ENCODE measurements at places on chromosomes 12 and 14.

DNA sequence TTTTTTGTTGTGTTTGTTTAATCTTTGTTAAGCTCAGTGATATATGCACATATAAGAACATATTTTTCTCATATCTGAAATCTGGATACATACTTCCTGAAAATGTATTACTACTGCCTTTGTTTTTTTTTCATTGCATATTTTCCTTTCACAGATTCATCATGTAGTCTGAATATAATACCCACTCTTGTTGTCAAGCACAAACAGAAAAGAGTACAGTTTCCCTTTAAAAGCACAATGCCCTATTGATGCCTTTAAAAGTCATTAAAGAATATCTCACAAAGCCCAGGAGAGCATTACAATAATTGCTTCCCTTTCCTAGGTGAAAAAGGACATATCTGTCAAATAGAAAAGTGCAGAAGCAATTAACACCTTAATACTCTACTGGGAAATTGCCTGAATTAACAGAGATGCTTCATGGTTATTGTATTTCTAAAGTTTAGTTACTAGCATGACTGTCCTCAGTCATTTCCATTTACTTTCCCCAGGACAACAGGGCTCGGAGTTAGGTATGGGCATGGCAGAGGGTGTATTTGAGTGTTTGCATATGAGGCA lies 107.4 kb downstream of the GRIP1 start:
- DNase-seq = no peak

DNA sequence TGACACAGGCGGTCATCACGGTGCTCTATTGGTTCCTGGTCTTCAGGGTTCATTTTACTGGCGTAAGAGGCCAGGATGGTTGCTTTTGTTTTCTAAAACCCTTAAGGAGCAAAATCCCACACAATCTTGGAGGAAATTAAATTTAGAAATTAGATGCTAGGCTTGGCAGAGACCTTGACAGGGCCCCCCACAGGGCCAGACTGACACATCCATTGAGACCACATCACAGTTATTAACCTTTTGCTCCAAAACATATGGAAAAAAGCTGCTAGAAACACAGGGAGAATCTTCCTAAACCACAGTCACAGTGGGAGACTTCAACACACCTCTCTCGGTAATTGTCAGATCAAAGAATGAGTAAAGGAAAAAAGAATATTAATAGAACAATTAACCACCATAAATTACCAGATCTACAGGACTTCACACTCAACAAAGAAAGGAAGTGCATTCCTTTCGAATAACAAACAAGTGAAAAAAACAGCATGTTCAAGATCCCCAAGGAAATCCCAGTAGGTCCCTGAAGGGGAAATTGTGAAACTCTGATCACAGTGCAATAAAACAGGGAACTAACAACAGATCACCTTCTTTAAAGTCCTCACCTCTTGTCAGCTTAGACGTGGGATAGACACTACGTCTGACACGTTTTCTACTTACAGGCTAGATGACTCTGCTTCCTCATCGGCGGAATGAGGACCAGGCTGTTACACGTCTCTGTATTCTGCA lies 40.2 kb upstream of the TMEM179 start:
- peak; percentile 29 for DNase-seq

GRCh38 chr12:18658829-18659228 lies 79.0 kb downstream of the PLCZ1 start:
- no peak for DNase-seq

- no peak for DNase-seq
Observed at GRCh38 chr14:56805201-56805991, 4.9 kb downstream of the OTX2 start.

DNA sequence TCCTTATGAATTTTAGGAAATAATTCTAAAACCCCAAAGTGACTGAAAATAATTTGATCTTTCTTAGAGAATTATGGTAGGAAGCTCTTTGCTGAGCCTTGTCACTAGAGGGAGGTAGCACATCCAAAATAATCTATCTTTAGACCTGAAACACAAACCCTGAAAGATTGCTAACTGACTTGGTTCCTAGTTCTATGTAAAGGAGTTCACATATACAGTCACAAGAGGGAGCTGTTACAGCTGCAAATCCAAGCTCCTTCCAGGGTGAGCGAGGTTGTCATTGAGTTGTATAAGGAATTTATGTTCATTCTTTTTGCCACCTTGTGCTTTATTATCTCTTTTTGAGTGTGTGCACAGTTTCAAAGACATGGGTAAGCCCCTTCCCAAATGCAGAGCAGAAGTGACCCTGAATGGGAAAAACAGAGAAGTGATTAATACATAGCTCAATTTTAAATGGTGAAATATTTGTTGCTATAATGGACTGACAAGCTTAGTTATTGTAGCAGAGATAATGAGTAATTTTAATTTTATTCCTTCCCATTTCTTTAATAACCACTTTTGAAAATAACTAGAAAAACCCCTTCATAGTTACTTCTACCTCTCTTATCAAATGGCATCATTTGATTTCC lies 387.9 kb downstream of the DAD1 start:
- DNase-seq = peak; percentile 85

DNA sequence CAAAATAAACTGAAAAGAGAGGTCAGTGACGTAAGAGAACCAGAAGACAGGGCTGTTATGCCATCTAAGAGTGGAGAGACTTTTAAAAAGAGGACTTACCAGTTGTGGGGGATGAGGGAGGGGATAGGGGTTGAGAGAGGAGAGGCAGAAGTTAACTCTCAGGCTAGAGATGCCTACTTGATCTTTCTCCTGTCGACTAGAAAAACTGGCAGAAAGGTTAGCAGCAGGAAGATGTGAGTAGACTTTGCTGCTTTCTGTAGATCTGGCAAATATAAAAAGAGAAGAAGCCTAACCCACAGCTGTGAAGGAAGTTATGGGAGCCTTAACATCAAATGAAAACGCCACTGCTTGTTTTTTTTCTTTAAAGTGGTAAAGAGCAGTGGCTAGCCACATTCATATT lies 10.7 kb downstream of the CREBL2 start:
- no peak for DNase-seq

- DNase-seq = peak; percentile 29
Observed at GRCh38 chr12:75542942-75543341, 31.5 kb upstream of the KRR1 start.

- DNase-seq = no peak
Observed at GRCh38 chr12:115750340-115750739, 527.2 kb downstream of the MED13L start.

GRCh38 chr14:68262567-68262966 lies 443.0 kb downstream of the RAD51B start:
- DNase-seq = no peak

- peak; percentile 6 for DNase-seq
Observed at GRCh38 chr12:45183246-45183645, 32.6 kb upstream of the ANO6 start.

GRCh38 chr12:7026854-7027253 lies 8.6 kb upstream of the LPCAT3 start:
- DNase-seq = no peak

DNA sequence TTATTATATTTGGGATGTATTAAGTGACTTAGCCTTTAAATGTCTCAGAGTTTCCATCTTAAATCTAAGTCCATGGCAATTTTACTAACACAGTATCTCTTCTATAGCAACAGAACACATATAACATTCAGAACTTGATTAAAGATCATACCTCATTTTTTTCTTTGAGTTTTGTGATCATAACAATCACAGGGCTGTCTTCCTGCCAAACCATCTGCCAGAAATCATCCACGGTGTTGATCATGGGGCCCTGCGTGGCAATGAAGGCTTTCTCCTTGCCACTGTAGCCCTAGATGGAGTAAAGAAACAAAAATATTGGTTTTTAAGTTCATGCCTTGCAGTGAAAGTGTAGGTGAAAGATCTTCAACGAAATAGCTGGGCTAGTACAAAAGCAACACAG lies 46.7 kb upstream of the PTPRB start:
- DNase-seq = no peak

- DNase-seq = no peak
Observed at GRCh38 chr12:79217306-79217705, 352.7 kb downstream of the SYT1 start.

GRCh38 chr12:92765871-92766270 lies 63.1 kb downstream of the PLEKHG7 start:
- no peak for DNase-seq

GRCh38 chr14:86515195-86515594 lies 985.3 kb downstream of the FLRT2 start:
- no peak for DNase-seq

DNA sequence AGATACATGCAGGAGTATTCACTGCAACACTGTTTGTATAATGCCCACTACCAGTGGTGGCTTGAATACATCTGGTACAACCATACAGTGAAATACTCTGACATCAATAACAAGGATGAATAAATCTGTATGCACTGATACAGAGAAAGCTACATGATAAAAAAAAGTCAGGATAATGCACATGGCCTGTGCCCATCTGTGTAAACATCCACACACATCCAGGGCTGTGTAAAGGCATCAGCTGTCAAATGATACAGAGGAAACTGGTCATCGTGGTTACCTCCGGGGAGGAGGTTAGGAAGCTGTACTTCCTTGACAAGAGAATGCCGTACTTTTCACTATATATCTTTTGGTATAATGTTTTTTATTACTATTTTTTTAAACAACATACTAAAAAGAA lies 176.6 kb downstream of the FOXN3 start:
- peak; percentile 22 for DNase-seq

DNA sequence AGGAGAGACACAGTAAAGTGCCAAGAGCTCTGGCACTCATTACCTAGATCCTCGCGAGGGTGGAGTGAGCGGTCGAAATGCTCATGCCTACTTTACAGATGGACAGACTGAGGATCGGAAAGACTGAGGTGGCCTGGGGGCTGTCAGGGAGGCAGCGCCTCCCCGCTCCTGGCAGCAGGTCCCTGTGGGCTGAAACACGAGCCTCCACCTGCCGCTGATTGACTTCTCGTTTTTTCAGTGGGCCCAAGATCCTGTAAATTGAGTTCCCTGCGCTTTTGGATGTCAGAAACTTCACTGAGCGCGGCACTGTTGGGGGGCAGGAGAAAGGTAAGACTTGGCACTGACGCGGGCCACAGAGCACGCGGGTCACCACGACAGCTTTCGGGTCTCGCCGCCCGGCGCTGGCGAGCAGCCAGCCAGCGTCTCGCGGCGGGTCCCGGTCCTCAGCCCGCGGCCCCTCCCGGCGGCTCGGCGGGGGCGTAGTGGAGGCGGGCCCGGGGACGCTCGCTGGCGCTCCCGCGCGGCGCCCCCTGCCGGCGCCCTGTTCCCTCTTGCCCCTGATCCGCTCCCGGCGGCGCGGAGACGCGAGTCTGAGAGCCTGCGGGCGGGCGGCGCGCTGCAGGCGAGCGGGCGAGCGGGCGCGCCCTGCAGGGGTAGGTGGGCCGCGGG lies 552 bp upstream of the SCN8A start:
- DNase-seq = no peak

DNA sequence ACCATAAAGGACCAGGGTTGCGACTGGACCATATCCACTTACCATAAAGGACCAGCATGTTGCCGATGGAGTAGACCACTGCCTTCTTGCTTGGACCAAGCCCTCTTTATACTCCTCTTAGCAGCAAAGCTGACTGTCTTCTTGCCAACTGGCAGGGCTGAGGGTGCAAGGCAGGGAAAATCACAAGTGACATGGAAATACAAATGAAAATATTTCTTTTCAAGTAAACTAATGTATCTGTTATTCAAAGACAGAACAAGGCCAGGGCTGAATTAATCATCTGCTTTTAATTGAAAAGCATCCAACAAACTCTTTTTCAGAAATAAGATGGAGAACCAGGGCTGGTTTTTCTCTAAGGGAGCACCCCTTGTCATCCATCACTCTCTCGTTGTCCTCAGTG lies at the start of gene CELA1:
CELA1 (minus strand) TSS at position 99 of the 400 bp plus-strand sequence; CDS start at position 58, 41 bp downstream.
- no peak for DNase-seq

GRCh38 chr14:96631030-96631429 lies 128.8 kb downstream of the PAPOLA start:
- DNase-seq = no peak

DNA sequence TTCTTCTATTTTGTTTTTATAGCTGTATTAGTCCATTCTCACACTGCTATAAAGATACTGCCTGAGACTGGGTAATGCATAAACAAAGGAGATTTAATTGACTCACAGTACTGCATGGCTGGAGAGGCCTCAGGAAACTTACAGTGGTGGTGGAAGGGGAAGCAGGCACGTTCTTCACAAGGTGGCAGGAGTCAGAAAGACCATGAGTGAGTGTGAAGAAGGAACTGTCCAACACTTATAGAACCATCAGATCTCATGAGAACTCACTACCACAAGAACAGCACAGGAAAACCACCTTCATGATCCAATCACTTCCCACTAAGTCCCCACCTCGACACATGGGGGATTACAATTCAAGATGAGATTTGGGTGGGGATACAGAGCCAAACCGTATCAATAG lies 42.3 kb downstream of the ARMH4 start:
- no peak for DNase-seq

DNA sequence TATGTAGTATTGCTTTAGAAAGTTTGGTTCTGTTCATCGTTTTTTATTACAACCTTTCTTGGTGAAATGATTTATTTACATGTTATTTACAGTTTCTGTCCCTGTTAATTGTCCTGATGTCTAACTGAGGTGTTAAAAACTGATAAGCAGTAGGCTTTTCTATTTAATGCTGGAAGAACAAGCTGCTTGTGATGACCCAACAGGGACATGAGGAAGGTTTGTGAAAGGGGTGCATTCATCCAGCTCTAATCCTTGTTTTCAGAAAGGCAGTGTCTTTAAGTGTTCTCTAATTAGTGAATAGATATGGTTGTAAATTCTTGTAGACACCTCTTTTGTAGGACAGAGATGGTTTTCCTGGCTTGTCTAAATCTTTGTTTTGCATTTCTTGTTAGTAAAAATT lies 191.4 kb downstream of the FOXA1 start:
- DNase-seq = no peak

- peak; percentile 82 for DNase-seq
Observed at GRCh38 chr14:99327458-99328250, 55.7 kb upstream of the BCL11B start.

GRCh38 chr12:124927201-124928094 lies 13.0 kb upstream of the UBC start:
- DNase-seq = peak; percentile 85

DNA sequence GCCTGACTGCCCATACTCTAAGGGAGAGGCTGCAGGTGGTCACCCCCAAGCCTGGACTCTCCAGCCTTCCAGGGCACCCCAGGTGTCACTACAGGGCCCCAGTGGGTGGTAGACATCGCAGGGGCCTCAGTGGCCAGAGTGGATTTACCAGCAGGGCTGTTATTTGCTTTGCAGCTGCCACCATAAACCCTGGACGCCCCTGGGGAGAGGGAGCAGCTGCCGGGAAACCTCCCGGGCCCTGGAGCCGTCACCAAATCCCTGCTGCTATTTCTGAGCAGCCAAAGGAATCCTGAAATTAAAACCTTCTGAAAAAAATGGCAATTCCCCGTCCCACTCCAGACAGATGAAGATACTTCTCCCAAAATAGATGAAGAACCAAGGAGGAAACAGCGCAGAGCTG lies 13.9 kb downstream of the TMEM119 start:
- DNase-seq = no peak

- no peak for DNase-seq
Observed at GRCh38 chr12:38648813-38649212, 256.6 kb downstream of the CPNE8 start.

- DNase-seq = no peak
Observed at GRCh38 chr14:104238424-104239184, 100.2 kb downstream of the KIF26A start.
